NT2/D1 (cell line): ENCODE measurements at places on chromosomes 4 and X.
A peak's percentile ranks its signal among the peaks of the same experiment; 100 is the strongest.

- peak; percentile 8 for DNase-seq
Measured at GRCh38 chr4:89837385-89837992, 528 bp upstream of the SNCA start.

DNA sequence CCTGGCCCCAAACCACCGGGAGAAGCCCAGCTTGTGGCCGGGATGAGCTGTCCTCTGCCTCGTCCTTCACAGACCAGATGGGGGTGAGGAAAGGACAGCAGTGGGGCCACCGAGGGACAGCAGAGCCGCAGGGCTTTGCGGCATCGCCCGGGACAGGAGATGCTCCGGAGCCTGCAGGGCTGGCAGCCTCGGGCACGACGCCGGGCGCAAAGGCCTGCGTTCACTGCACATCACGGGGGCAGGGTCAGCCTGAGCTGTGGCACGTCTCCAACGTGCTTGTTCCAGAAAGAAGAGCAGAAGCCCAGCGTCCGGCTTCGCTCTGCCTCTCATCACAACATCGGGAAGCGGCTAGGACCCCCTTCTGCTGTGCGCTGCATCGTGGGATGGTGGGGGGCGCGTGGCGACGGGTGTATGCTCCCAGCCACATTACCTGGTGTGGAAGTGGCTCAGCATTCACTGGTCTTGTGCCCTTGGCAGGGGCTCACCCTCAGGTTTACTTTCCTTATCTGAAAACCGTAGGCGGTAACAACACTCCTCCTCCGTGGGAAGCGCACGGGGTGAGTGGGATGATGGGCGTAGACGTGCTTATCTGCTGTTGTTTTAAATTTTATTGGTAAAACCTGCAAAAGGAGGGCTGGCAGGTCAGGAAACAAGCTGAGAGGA lies 7.4 kb downstream of the TADA2B start:
- DNase-seq, result no peak

- no peak for DNase-seq
Measured at GRCh38 chrX:53595266-53595810, 91.2 kb downstream of the HUWE1 start.

DNA sequence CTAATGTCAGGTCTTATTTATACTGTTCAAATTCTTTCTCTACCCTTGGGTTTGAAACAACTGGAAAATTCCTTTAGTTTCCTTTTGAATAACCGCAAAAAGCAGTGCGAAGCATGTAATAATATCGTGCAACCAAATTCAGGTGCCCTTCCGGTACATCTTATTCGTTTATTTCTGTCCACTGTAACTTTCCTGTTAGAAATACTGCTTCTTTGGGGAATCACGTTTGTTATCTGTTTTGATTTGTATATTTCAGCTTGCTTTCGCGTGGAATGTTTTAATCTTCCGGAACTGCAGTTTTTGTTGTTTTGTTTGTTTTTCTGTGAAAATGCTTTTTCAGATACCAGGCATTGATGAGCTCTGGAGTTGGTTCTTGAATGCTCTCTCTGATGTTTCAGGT lies 85.7 kb upstream of the HPRT1 start:
- no peak for DNase-seq

DNA sequence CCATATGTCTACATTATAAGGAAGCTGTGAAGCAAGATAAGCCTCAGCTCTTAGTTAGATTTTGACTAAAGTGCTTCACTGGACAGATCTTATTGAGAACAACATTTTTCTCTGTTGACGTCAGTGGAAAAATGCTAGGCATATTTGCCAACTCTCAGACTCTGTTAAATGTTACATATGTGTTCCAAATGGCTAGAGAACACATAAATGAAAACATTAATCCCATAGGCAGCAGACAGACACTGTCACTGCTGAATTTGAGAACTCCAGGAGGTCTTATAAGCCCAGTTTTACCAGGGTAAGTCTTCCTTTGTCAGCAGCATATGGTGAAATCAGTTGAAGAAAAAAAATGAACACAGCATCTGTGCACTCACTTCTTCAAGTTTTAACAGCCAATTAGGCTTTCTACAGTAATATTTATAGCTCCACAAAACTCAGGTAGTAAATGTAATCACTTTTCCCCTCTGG lies 186.9 kb downstream of the CAMK2D start:
- DNase-seq, result no peak

GRCh38 chr4:54929459-54929858 lies 195.9 kb downstream of the KDR start:
- DNase-seq, result no peak

DNA sequence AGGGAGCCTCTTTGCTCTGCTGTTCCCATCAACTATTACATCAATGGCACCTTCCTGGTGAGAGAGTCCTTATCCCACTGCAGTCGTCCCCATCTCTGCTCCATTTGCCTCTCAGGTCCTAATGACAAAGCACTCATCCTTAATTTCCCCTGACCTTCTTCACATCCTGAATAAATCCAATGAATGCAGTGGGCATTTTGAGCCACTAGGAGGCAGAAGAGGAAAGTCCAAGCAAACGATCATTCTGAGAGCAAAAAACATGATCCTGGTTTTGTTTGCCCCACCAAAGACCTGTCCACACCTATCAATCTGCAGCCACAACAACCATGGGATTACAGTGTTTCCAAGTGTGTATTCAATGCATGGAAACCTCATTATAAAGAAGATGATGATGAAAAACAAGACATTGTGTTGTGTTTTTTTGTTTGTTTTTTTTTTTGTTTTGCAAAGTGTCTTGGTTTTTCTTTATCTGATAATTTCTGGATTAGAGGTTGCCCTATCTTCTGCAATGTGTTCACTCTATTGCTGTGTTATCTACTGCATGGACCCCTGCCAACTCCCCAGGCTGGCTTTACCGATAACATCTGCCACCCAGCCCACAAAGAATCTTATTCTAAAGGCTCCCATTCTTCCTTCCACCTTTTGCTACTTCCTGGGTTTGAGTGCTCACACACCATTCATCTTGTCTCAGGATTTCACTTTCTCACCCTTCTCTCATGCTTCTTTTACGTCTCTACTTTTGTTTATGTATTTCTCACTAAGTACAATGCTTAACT lies 207.2 kb downstream of the NLGN4X start:
- DNase-seq, result peak; percentile 42

GRCh38 chr4:71268166-71268565 lies 70.7 kb upstream of the SLC4A4 start:
- no peak for DNase-seq

- no peak for DNase-seq
Measured at GRCh38 chr4:3864742-3865721, 98.8 kb downstream of the ADRA2C start.

GRCh38 chr4:113069212-113069892 lies 19.9 kb downstream of the ANK2 start:
- no peak for DNase-seq

GRCh38 chr4:47835494-47835893 lies 2.4 kb downstream of the CORIN start:
- DNase-seq, result no peak

GRCh38 chrX:129779747-129780146 lies at the start of gene SASH3:
TSS of gene SASH3 (plus strand) at chrX:129779949. CDS start at chrX:129780098, 149 bp downstream.
- DNase-seq, result no peak

GRCh38 chr4:188691811-188692210 lies 552.6 kb downstream of the TRIML1 start:
- DNase-seq, result no peak

DNA sequence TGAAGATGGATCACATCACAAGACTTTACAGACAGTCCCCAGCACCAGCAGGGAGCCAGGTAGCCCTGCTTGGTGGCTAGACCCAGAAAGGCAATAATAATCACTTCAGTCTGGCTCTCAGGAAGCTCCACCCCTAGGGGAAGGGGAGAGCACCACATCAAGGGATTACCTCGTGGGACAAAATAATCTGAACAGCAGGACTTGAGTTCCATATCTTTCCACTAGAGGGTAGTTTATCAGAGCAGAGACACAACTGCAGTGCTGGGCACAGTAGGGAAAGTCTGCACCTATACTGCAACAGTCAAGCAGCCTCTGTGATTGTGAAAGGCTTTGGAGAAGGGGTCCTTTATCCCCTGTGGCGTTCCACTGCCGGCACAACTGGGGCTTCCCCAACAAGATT lies 547.0 kb upstream of the POU3F4 start:
- peak; percentile 9 for DNase-seq

GRCh38 chrX:40542972-40543371 lies 37.8 kb upstream of the ATP6AP2 start:
- no peak for DNase-seq

DNA sequence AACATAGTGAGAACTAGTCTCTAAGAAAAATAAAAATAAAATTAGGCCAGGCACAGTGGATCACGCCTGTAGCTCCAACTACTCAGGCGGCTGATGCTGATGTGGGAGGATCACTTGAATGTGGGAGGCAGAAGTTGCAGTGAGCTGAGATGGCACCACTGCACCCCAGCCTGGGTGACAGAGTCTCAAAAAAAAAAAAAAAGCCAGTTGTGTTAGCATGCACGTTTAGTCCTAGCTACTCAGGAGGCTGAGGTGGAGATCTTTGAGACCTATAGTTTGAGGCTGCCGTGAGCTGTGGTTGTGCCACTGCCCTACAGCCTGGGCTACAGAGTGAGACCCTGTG lies 2.5 kb downstream of the DCK start:
- no peak for DNase-seq

DNA sequence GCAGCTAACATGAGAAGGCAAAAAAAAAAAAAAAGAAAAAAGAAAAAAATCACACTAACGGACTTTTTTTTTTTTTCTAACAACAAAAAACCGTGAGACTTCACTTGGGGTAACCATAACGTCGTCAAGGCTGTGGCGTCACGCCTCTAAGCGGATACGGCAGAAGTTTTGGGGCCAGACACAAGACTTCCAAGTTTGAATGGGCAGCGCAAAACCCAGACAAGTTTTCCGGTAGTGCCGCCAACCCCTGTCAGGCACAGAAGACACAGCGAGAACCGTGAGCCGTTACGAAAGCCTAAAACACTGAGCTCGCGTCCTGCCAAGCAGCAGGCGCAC lies 556 bp upstream of the SMARCA5 start:
- no peak for DNase-seq

DNA sequence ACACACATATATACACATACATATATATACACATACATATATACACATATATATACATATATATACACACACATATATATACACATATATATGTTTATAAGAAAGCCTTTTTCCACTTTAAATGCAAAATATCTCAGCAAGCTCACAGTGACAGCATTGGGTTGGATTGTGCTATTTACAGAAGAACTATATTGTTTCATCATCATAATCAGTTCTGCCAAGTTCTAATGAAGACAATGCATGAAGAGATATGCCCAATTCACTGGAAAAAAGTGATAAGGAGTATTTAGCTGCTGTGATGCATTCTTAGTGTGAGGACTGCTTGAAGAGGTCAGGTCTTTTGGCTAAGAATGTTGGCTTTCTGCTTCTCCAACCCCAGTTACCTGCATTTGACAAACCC lies 54.4 kb downstream of the RNF150 start:
- DNase-seq, result no peak

DNA sequence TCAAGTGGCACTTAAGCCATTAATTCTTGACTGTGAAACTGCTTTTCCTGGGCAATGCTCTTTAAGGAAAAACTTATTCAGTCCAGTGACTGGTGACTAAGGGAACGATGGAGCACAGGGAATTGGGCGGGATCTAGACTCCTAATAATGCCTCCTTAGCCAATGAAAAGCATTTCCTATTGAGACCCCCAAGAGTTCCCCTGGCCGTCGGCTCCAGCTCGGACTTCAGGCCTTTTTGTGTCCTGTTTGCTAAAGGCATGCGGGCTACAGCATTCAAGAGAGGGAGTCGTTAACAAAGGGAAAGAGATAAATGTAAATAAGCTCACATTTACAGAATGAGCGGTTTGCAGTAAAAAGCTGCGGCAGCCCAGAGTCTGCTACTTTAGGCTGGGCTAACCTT lies at the start of gene LPAR4:
LPAR4 (plus strand) TSS at position 232 of the 400 bp plus-strand sequence. CDS start 7,150 bp downstream, outside the sequence.
- DNase-seq, result peak; percentile 78

DNA sequence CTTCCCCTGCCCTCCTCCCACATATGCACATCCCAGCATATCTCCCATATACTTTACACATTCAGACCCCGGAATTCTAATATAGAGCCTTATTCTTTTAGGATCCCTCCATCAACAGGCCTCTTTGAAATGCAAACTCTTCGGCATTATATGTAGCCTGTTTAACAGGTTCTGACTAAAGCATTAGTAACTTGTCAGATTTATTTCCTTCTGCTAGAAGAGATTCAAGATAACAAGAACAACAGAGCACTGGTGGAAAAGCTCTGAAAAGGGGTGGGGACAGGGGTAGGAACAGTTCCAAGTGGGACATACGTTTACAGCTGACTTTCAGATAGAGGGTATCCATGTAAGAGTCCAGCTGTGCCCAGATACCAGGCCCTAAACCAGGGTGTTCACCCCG lies 31.7 kb upstream of the PRPS1 start:
- DNase-seq, result no peak

DNA sequence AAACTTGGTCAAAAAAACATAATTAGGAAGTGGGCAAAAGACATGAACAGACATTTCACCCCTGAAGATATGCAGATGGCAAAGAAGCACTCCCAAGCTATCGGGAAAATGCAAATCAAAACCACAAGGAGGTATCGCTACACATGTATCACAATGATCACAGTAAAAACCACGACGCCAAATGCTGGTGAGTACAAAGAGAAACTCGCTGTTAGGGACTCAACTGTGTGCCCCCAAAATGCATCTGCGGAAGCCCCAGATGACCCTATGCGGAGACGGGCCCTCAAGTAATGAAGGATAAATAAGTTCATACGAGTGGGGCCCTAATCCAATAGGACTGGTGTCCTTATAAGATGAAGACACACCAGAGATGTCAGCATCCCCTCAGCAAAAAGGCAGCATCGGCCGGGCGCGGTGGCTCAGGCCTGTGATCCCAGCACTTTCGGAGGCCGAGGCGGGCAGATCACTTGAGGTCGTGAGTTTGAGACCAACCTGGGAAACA lies 10.2 kb downstream of the GAK start:
- no peak for DNase-seq

GRCh38 chr4:168796362-168797106 lies 213.5 kb downstream of the CBR4 start:
- DNase-seq, result no peak

DNA sequence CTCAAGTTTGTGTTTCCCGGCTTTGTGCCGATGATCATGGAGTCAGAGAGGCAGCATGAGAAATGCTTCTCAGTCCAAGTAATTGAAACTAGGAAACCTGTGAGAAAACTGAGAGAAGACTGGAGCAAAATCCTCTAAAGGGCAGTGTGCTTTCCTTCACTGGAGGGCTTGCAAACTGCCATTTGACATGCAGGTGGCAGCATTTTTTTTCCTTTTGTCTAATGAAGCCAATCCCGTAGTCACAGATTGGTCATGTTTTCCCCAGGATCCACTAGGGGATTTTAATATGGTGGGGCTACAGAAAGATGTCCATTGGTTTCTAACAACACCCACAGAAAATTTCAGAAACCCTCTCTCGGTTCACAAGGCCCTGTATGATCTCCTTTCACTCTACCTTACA lies 117.4 kb upstream of the NUDT10 start:
- DNase-seq, result no peak

DNA sequence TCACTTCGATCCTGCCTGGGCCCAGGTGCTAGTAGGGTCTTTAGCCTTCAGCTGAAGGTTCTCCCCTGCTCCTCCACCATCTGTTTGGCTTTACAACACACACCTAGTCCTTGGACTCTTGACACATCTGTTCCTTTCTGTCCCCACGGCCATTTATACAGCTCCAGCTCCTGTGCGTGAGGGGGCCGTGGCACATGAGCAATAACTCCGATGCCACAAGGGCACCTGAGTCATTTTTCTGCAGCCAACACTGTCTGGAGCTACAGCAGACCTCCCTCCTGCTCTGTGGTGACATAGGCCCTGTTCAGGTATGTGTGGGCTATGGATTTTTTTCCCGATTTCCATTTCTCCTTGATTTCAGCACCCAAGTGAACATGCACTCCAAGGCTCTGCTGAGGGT lies 44.7 kb upstream of the BCOR start:
- DNase-seq, result no peak

GRCh38 chr4:116628598-116628997 lies 456.8 kb downstream of the TRAM1L1 start:
- no peak for DNase-seq
